Pancreas (tissue), 10 donors: ENCODE measurements at places on chromosomes 6 and 20. TPM values are rescaled to one million over a fixed set of nuclear protein-coding genes. Genes with fewer than 3 reads are reported as not detected.

- H3K36me3 ChIP-seq = no peaks in the 10 kb centered on the region
- DNase-seq = no peak
- no peak overlapping the region for H3K27ac ChIP-seq
- H3K27me3 ChIP-seq = no peaks in the 10 kb centered on the region
- H3K4me1 ChIP-seq = no peaks in the 10 kb centered on the region
- no peak overlapping the region for H3K4me3 ChIP-seq
Observed at GRCh38 chr6:152648105-152648504, 10.9 kb upstream of the SYNE1 start.

DNA sequence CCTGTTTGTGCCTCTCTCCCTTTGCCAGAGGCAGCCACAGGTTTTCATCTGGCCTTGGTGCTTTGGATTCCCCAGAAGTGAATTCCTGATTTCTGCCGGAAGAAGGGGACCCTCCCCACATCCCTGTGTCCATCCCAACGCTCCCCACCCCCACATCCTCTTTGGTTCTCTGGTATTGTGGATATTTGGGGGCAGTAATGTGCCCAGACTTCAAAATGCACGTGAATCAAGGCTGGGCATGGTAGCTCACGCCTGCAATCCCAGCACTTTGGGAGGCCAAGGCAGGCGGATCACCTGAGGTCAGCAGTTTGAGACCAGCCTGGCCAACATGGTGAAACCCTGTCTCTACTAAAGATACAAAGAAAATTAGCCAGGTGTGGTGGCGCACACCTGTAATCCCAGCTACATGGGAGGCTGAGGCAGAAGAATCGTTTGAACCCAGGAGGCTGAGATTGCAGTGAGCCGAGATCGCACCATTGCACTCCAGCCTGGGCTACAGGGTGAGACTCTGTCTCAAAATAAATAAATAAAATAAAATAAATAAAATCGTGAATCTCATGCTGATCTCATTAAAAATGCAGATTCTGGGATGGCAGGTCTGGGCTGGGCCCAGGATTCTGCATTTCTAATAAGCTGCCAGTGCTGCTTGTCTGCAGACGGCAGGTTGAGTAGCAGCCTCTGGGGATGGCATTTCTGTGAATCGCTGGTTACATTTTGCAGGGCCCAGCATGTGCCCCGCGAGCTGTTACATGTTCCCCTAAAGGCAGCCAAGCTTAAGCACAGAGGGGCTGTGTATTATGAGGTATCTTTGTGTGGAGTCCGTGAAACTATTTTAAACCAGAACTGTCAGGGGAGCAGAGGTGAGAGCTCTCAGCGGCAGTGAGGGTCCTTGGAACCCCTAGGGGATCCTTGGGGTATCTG lies 49.0 kb downstream of the SYNJ2 start:
- DNase-seq = peak; percentile 13
- no peaks in the 10 kb centered on the region for H3K36me3 ChIP-seq
- H3K27ac ChIP-seq = no peak overlapping the region
- no peak overlapping the region for H3K4me3 ChIP-seq
- H3K4me1 ChIP-seq = peaks cover 6% of the 10 kb centered on the region

DNA sequence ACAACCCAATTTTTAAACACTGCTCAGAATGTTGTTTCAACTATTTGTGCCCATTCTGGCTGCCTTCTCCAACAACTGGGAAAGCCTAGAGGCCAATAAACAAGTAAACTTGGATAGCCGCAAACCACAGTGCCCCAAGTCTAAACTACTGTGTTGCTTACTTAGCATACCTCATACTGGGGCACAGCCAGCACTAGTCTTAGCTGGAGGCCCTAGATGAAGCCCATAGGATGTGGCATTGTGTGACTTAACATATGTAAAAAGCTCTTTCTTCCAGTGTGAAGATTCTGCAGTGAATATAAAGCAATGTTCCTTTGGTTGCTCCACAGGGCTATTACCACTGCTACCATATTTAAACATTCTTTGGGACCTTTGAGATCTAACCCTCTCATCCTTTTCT lies 564.3 kb upstream of the NRSN1 start:
- H3K27me3 ChIP-seq = no peaks in the 10 kb centered on the region
- H3K4me1 ChIP-seq = no peaks in the 10 kb centered on the region

GRCh38 chr20:10374036-10374435 lies 60.0 kb downstream of the MKKS start:
- no peak overlapping the region for H3K4me3 ChIP-seq
- no peak overlapping the region for H3K27ac ChIP-seq
- H3K4me1 ChIP-seq = peaks cover 15% of the 10 kb centered on the region
- H3K27me3 ChIP-seq = no peaks in the 10 kb centered on the region
- no peaks in the 10 kb centered on the region for H3K36me3 ChIP-seq

DNA sequence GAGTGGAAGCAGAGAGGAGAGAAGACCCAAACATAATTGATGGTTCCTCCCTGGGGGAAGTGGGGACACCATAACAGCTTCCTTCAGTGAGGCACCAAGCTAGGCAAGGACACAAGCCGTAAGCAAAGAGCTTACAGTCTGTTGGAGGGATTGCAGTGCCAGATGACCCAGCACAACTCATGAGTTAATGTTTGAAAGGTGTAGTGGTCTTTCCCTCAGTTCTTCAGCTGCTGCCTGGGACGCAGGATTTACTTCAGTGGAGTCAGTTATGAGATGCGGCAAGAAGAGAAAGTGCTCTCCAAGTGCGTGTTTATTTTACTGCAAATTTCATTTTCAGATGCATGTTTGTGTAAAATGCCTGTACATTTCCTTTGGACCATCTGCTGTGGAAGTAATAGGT lies 38.7 kb upstream of the SLC17A4 start:
- no peaks in the 10 kb centered on the region for H3K4me1 ChIP-seq
- H3K4me3 ChIP-seq = no peak overlapping the region
- H3K36me3 ChIP-seq = no peaks in the 10 kb centered on the region
- no peak for DNase-seq

DNA sequence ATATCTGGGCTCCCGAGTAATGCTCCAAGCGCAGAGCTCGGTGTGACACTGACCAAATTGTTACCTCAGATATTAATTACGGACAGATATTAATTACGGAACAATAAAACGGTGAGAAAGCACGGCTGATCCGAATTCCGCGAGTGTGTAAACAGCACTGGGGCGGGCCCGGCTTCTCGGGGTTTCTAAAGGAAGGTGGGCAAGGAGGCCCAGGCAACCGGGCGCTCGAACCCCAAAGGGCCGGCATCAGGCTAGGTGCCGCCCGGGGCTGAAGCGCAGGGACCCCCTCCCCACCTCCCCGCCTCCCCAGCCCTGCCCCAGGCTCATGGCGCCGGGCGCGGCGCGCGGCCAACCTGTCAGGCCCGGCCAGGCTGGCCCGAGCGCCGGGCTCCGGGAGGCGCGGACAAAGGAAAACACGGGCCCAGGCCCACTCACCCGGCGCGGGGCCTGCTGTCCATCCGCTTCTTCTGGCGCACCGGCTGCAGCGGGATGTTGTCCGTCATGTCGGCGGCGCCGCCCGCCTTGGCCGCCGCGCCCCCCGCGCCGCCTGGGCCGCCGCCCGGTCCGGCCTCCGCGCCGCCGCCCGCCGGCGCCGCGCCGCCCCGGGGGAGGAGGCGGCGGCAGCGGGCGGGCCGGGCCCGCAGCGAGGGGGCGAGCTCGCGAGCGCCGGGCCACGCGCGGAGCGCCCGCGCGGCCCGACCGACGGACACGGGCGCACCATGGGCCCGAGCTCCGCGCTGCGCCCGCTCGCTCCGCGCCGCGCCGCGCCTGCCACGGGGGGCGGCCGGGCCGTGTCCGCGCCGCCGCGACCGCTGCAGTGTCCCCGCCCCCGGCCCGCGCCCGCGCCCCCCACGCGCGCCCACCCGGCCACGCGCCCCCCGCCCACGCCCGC lies at the start of gene ATP9A:
TSS of gene ATP9A (minus strand) at position 524 of the 892 bp plus-strand sequence. CDS start at position 503, 21 bp downstream.
- H3K27me3 ChIP-seq = no peaks in the 10 kb centered on the region
- no peaks in the 10 kb centered on the region for H3K4me1 ChIP-seq
- peak within 1 kb of the TSS; percentile 60 for H3K4me3 ChIP-seq
- peak; percentile 50 for DNase-seq
- H3K27ac ChIP-seq = peak within 1 kb of the TSS; percentile 79
- no peaks in the 10 kb centered on the region for H3K36me3 ChIP-seq

Gene TCP11
- total RNA-seq = not detected

Gene PARD6B
- total RNA-seq = 12.1 TPM

Gene EYS
- total RNA-seq = 0.25 TPM

Gene CLDN20
- total RNA-seq = not detected

Gene NHLRC1
- 1.2 TPM for total RNA-seq
